ENCODE measurements at places on chromosomes 11 and 22. TPM values are rescaled to one million over a fixed set of nuclear protein-coding genes. Genes with fewer than 3 reads are reported as not detected.

DNA sequence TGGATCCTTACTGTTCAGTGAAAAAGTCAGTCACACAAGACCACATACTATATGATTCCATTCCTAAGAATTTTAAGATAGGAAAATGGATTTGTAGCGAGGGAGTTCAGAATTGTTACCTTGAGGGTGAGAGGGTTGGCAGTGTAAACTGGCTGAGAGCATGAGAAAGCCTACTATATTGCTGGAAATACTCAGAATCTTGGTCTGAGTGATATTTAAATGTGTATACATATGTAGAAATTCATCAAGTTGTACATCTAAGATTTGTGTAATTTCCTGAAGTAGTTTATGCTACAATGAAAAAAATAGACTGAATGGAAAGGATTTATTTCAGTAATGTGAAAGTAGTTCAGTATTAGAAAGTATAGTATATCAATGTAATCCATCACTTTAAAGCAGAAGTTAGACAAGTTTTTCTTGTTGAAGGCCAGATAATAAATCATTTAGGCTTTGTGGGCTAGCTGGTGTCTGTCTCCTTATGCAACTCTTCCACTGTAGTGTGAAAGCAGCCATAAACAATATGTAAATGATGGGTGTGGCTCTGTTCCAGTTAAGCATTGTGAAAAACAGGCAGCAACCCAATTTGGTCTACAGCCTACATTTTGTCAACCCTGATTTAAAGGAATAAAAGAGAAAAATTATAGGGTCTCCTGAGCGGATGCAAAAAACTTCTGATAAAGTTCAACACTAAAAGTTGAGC, 127.2 kb upstream of the THY1 start:
- no peak for DNase-seq

- DNase-seq, result no peak
Observed at GRCh38 chr11:84021291-84021690, 735.1 kb upstream of the CCDC90B start.

GRCh38 chr11:87299041-87299481, 261.3 kb downstream of the TMEM135 start:
- no peak for DNase-seq

Gene NRGN
- 1.3 TPM for total RNA-seq

GRCh38 chr11:132496341-132496740, 1036.0 kb downstream of the OPCML start:
- DNase-seq, result no peak

- DNase-seq, result no peak
Observed at GRCh38 chr22:50118129-50118528, 28.3 kb downstream of the MOV10L1 start.

Gene PDGFB
- 7.8 TPM for total RNA-seq

DNA sequence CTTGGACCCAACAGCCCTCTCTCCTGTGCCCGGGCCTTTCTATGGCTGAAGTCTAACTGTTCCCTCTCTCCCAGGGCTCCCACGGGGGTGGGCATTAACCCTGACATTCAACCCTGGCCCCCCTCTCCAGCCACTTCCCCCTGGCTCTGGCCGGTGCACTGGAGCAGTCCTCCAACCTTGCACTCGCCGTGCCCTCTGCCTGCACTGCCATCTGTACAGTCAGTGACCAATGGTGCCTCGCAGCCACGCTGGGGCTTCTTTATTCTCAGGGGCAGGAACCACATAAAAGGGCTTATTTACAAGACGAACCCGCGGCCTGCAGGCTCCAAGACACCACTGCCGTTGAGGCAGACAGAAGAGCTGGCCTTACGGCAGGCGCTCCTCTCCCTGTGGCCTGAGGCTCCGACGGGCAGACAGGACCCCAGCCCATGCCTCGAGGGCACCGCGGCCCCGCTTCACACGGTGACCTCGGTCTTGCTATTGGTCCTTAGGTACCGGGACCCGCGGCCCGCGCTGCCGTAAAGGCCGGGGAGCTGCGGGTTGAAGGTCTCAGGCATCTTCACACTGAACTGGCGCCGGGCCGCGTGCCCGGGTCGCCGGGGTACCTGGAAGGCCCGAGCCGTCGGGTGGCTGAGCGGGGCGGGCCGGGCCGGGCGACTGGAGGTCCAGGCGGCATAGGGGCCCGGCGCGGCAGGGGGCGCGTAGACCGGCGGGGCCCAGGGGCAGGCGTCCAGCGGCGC, 5.4 kb downstream of the SHISA8 start:
- no peak for DNase-seq

Data from sigmoid colon (tissue), 7 donors.